ENCODE measurements at places on chromosomes 1 and 21.

DNA sequence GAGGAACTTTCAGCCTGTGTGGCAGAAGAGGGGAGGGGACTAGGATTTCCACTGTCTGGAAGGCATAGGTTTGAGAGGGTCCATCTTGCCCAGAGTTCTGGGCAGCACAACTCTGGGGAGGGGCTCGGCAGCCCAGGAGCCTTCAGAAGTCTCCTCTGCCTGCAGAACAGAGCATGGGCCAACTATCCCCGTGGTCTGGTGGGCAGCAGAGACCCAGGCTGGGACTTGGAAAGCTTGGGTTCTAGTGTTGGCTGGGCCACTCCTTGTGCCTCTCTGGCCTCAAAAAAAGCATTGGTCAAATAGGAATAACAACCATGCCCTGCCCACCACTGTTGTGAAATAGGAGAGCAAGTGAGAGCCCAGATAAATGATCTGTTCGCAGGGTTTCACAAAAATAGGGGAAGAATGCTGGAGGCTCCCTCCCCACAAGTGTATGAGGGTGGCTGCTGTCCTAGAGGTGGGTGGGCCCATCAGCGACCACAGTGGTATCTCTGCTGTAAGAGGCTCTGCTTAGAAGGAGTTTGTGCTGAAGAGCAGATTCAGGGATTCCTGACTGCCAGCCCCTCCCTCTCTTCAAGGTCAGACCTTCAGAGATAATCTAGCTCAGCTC, 8.9 kb downstream of the EPHA10 start:
- DNase-seq = no peak

GRCh38 chr1:21937372-21938121, 437 bp upstream of the HSPG2 start:
- peak; percentile 60 for DNase-seq

GRCh38 chr1:146036241-146036964, 14.9 kb upstream of the HJV start:
- DNase-seq = no peak

GRCh38 chr1:14140831-14141401, 440.9 kb downstream of the PRDM2 start:
- no peak for DNase-seq

DNA sequence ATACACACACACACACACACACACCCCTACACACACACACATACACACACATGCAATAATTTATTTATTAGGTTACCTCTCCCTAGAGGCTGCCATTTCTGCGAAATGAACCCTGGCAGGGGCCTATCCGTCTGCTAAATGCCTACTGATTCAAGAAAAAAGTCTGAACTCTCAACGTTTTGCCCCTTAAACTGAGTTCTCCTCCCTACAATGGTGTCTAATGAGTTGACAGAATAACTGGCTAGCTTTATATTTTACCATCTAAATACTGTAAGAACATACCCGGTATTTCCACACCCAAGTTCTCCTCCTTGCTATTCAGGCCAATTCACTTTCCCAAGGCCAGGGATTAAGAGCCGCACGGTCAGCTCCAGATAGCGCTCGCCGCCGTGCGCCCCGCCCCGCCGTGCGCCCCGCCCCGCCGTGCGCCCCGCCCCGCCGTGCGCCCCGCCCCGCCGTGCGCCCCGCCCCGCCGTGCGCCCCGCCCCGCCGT, 339 bp upstream of the RNPC3 start:
- no peak for DNase-seq
